ENCODE measurements at places on chromosomes 4 and X.

GRCh38 chr4:121455285-121455684 lies 74.5 kb upstream of the QRFPR start:
- DNase-seq, result no peak

DNA sequence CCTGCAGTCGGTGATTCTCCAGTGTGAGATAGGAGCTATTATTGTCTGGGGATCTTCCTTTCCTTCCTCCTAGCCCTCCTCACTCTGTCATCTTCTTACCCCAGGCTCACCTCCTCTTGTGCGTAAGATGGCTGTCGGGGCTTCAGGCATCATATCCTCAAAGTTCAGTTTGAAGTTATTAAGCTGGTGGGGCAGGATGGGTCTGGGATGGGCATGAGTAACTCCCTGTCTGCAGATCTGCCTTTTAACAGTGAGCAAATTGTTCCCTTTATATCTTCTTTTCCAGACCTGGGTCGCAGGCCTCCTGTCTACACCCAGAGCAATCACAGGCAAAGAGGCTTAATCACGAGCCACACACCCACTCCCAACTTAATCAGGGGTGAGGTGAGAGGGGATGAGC lies 900 bp upstream of the MTMR1 start:
- DNase-seq, result no peak

DNA sequence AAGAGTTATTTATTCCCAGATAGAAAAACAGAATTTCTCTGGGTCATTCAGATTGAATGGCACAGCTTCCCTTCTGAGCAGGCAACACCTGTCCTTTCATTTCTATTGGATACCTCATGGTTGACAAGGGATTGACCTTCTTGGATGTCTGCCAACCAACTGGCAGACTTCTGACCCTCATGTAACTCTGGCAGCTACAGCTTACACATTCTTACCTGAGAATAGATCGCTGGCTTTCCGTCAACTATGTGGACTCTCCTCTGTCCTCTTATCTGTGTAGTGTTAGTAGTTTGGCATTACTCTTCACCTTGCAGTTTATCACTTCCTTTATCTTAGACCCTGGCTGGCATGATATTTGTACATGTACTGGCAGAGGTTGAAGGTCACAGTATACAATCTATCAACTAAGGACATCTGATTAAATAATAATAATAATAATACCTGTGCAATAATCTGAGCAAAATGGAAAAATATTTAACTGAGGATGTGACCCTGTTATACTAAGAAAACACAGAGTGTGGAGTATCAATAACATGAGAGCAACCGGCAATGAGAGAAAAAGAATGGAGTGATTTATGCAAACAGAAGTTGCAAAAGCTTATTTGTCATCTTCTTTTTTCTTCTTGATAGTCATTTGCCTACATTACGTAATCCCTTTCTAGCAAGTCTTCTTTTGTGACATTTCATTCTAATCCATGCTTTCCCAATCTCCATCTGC lies 1118.2 kb downstream of the ARAP2 start:
- DNase-seq, result no peak

DNA sequence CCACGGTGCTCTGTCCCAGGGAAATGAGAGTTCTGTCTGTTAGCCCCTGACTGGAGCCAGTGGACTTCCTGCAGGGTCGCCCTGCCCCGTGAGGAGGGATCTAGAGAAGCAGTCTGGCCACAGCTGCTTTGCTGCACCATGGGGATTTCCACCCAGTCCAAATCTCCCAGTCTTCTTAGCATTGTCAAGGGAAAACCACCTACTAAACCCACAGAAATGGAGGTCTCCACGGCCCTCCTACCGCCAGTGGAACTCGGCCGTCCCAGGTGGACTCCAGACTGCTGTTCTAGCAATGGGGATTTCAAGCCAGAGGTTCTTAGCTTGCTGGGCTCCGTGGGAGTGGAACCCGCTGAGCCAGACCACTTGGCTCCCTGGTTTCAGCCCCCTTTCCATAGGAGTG lies 133.3 kb upstream of the PCDH7 start:
- DNase-seq, result no peak

GRCh38 chr4:139392797-139393196 lies 61.1 kb upstream of the RAB33B start:
- DNase-seq, result no peak

GRCh38 chrX:47170861-47171692 lies 22.6 kb upstream of the UBA1 start:
- no peak for DNase-seq

GRCh38 chr4:139454111-139455045 lies at the start of gene RAB33B:
RAB33B (plus strand) TSS chr4:139454121; CDS start chr4:139454196, 75 bp downstream.
- no peak for DNase-seq

Measured in dorsolateral prefrontal cortex (tissue), 122 donors.